T-helper 17 cell (primary cell): ENCODE measurements at places on chromosomes 5 and 9.

- DNase-seq: no peak
Measured at GRCh38 chr9:111870774-111871498, 25.7 kb upstream of the UGCG start.

DNA sequence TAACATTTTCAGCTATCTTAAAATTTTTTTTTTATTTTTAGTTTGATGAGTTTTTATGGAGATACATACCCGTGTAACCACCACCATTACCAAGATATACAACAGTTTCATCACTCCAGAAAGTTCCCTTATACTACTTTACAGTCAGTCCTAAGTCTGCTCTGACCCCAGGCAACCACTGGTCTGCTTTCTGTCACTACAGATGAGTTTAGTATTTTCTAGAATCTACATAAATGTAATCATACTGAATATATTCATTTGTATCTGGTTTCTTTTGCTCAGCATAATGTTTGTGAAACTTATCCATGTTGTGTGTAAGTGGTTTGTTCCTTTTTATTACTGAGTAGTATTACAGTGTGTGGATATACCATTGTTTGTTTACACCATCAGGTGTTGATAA is 127.8 kb downstream of the GAS1 start:
- DNase-seq: no peak

GRCh38 chr9:86944796-86945727 is 2.2 kb downstream of the GAS1 start:
- no peak for DNase-seq

- DNase-seq: no peak
Measured at GRCh38 chr9:37370968-37371563, 51.4 kb upstream of the GRHPR start.

GRCh38 chr9:91820949-91821880 is 128.8 kb downstream of the ROR2 start:
- DNase-seq: no peak

GRCh38 chr9:110432253-110432652 is 94.6 kb upstream of the TXNDC8 start:
- no peak for DNase-seq
